ENCODE measurements at places on chromosomes 7 and 10.

GRCh38 chr10:79359816-79360498 lies 12.7 kb downstream of the PPIF start:
- no peak for DNase-seq

DNA sequence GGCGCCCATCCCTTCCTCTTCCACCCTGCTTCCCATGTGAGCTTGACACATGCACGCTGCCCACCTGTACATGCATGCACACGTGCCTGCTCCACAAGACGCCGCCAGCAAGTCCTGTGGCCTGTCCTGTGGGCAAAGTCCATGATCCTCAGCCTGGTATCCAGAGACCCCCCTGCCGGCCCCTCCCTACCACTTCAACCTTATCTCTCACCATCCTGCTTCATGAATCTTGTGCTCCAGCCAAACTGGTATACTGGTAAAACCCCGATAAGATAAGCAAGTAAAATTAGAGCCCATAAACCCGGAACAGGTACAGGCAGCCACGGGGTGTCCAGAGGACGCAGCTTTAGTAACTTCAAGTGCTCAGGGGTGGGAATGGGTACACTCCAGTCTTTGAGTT lies 11.8 kb upstream of the TBXAS1 start:
- DNase-seq: no peak

DNA sequence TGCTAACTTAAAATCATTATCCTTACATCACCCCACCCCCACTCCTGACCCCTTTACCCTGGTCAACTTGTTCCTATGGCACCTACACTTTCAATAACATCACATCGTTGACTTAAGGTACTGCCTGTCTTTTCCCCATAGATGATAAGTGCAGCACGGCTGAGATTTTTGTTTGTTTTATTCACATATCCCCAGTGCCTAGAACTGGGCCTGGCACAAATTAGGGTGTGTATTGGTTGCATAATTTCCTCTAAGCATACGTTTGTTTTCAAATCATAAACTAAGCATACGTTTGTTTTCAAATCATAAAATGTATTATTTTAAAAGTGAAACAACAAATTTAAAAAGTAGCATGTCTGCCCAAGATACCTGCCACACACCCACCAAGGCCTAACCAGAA lies 35.3 kb downstream of the ANXA11 start:
- DNase-seq: no peak

DNA sequence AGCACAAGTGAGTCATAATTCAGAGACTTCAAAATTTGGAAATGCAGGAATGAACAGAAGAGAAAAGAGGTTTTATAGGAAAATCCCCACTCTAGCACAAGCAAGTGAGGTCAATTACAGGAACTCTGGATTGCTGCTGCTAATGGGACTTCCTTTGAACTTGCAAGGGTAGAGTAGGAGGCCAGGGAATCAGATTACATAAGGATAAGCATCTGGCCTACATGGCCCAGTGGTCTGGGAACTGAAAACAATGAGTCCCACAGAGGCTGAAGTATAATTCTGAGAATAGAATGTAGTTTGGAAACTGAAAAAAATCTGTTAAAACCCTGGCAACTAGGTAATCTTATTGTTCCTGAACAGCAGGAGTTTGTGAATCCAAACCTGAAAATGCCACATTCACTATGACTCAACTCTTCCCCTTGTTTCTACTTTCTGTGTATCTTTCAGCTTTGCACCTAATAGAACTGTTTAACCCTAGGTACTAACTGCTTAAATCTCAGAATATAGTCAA lies 66.5 kb downstream of the CTNNA3 start:
- DNase-seq: no peak

GRCh38 chr10:84563355-84563754 lies 235.0 kb downstream of the CCSER2 start:
- DNase-seq: no peak

- DNase-seq: no peak
These were observed 165.1 kb upstream of the KLF14 start for GRCh38 chr7:130899071-130899560.

DNA sequence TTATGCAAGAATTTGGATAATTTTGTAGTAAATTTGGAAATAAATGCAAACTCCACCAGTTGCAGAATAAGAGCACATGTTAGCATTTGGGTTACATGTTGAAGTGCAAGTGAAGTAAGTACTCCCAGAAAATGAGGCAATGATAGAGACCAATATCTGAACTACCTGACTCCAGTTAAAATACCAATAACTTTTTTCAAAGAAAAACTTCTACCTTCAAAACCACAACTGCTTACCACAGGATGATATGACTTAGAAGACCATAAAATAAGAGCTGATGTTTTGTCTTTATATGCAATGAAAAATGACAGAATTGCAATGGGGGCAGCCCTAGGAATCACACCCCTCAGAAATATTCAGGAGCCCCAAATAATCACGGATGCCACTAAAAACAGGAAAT lies 561.6 kb upstream of the TEX47 start:
- no peak for DNase-seq

GRCh38 chr7:148182264-148182663 lies 408.3 kb upstream of the C7orf33 start:
- no peak for DNase-seq

GRCh38 chr10:96176985-96177384 lies 46.9 kb downstream of the ZNF518A start:
- no peak for DNase-seq

- no peak for DNase-seq
These were observed 371.7 kb upstream of the NRP1 start for GRCh38 chr10:33706191-33706590.

- no peak for DNase-seq
These were observed 544.6 kb upstream of the PHF14 start for GRCh38 chr7:10429031-10429430.

DNA sequence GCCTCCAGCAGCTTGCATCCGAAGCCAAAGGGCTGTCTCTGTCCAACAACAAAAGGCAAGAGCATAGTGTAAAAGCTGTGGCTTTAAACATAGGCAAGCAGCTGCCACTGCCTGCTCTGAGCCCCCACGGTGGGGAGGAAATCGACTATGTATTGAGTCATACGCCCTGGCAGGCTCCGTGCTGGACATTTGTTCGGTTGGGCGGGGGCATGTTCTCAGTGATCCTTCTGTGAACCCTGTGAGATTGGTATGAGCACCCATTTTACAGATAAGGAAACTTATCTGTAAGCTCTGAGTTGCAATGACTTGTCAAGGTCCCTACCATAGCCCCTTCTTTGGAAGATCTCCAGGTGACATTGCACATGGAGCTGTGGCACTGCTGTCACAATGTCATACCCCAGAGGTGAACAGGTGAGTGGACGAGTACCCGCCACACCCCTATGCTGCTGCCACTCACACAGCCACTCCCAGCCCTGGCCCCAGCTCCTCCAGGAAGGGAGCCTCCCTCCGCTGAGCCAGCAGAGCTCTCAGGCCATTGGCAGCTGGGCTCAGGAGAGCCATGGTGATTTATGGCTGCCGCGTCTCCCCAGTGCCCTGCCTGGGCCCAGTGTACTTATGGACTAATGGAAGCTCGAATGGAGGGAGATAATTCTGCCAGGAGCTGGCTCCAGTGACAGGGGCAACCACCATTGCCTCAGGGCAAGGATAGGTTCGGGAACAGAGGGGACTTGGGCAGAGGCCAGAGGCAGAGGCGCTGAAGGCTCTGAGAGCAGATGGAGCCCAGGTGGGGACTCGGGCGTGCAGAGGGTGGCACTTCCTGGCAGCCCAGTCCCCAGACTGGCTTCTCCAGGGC lies 43.7 kb downstream of the UNC5B start:
- DNase-seq: no peak

- no peak for DNase-seq
These were observed 59.8 kb upstream of the ZNRF2 start for GRCh38 chr7:30224511-30225062.

DNA sequence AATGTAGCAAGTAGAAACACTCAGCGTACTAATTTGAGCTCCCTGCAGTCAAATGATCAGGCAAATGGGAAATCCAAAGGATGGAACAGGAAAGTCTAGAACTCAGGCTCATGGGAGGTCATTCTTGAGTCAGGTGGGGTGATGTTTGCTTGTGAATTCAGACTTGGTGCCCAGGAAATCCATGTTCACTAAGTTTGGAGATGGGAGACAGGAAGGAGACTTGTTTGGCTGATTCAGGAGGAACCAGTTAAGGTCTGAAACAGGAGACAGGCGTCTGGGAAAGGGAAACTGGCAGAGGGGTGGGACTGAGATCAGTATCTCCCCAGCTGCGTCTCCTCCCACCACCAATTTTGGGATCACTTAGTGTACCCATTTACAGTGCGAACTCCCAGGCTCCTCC lies 38.4 kb upstream of the ZNF438 start:
- DNase-seq: no peak

DNA sequence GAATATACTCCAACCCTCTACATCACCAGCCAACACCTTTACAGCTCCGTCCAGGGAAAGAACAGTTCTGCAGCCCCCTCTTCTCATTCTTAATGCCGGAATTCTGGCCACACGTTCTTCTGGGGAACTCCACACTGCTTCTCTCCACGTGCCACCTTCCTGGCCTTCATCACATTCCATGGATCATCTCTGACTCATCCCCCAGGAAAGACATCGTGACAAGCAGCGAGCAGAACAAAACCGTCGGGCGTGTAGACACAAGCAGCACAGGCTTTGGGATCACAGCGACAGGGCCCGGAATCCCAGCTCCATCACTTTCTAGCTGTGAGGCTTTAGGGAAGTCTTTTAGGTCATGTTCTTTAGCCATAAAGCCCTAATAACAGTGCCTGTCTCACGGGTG lies 590.3 kb upstream of the FOXK1 start:
- no peak for DNase-seq

DNA sequence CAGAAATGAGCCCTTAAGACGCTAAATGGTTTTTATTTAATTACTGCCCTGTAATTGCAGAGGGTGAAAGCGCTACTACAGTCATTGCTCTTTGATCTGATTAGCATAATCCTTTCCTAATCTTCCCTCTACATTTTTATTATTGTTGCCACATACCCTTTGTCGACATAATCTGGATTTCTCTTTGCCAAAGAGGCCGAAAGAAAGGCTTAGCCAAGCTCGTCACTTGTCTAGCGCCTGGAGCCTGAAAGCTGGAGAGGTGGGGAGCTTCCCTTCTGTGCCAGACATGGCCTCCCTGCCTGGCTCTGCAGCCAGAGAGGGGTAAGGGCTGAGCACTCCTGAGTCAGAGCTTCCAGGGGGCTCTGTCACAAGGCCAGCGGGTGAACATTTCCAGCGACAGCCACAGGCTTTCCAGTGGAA lies 145.9 kb downstream of the PRKAG2 start:
- no peak for DNase-seq

DNA sequence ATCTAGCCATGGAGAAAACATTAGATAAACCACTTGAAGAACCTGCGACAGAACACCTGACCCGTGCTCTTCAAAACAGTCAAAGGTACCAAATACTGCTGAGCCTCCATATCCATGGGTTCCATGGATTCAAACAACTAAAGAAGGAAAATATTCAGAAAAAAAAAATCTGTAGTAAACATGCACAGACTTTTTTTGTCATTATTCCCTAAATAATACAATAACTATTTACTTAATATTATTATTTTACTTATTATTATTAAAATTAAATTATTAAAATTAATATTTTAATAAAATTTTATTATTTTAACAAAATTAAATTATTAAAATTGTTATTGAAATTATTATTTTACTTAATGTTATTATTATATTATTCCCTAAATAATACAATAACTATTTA lies 101.0 kb upstream of the PDE1C start:
- DNase-seq: no peak

- DNase-seq: no peak
These were observed 104.0 kb downstream of the CYTH3 start for GRCh38 chr7:6168477-6168868.

DNA sequence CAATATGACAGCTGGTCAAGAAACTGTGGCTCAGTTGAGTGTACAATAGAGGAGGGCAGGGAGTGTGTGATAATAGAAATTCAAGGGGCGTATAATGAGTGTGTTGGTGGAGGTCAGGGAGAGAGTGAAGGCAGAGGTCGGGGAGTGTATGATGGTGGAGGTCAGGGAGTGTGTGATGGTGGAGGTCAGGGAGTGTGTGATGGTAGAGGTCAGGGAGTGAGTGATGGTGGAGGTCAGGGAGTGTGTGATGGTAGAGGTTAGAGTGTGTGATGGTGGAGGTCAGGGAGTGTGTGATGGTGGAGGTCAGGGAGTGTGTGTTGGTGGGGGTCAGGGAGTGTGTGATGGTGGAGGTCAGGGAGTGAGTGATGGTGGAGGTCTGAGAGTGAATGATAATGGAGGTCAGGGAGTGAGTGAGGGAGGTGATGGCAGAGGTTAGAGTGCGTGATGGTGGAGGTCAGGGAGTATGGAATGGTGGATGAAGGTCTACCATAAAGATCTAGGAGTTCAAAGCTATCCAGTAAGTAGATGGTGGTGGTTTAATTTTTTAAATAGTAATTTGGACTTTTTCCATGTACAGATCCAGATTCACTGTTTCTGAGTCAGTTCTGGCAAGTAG lies 57.7 kb upstream of the TNS3 start:
- no peak for DNase-seq

GRCh38 chr7:131552053-131552452 lies 4.4 kb downstream of the PODXL start:
- no peak for DNase-seq

DNA sequence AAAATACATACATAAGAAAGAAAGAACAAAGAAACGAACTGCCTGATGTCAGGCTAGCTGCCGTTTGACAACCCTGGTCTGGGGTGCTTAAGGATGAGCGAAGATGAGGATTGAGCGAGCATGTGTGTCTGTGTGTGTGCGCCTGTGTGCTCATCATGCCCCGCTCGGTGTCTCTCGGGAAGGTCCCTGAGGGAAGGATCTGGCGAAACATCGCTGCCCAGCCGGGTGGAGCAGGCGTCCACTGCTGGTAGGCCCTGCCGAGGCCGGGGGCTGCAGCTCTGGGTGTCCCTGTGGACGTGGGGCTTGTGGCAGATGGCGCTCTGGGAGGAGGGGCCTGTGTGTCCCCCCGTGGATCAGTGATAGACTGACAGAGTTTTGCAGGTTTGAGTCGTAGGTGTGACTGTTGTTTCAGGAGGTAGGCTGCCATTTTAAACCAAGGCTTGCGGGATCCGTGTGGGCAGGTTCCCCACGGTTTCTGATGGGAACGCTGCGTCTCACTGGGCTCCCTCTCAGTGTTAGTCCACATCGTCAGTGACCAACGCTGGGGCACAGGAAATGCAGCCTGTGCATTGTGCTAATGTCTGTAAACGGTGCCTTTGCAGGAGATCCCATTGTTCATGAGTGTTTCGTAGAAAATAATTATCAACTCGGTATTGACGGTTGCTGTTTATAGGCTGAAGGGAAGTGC lies 5.9 kb upstream of the SUN1 start:
- DNase-seq: no peak

GRCh38 chr7:16982640-16983350 lies 101.0 kb upstream of the AGR3 start:
- DNase-seq: no peak

DNA sequence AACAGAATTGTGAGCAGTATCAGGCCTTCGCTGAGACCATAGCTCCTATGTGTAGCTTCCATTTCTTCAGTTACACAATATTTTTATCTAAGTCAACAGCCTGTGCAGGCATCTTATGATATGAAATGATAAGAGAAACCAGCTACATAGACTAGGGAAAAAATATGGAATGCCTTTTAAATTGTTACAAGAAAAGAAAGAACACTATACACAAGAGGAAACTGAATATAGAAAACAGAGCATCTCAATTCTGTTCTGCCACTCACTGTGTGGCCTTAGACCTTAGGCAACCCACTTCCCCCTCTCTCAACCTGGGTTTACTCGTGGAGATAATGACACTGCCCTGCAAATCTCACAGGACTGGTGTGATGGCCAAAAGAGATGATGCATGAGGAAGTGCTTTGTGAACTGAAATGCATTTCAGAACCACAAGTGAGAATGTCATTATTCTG lies 132.9 kb downstream of the LRRN3 start:
- DNase-seq: no peak

Measured in stimulated activated CD4-positive, alpha-beta T cell treated with anti-CD3 and anti-CD28 coated beads, Interleukin-15, amount 100 ng/mL, for 1 hour (primary cell).